Activated CD4-positive, alpha-beta T cell treated with anti-CD3 and anti-CD28 coated beads, Interleukin-2, amount 10 ng/mL, durations not matched to agents 7 days and 5 days (primary cell): ENCODE measurements at places on chromosomes 2 and 18. TPM values are rescaled to one million over a fixed set of nuclear protein-coding genes. Genes with fewer than 3 reads are reported as not detected.
A peak's percentile ranks its signal among the peaks of the same experiment; 100 is the strongest.

- no peak for DNase-seq
These were observed 74.4 kb downstream of the DDX18 start for GRCh38 chr2:117888897-117889296.

GRCh38 chr2:220394433-220394832 lies 767.0 kb downstream of the SLC4A3 start:
- DNase-seq, result no peak

GRCh38 chr2:120869036-120869729 lies 133.5 kb downstream of the GLI2 start:
- DNase-seq, result no peak

GRCh38 chr2:39595116-39595515 lies 70.6 kb upstream of the TMEM178A start:
- no peak for DNase-seq

DNA sequence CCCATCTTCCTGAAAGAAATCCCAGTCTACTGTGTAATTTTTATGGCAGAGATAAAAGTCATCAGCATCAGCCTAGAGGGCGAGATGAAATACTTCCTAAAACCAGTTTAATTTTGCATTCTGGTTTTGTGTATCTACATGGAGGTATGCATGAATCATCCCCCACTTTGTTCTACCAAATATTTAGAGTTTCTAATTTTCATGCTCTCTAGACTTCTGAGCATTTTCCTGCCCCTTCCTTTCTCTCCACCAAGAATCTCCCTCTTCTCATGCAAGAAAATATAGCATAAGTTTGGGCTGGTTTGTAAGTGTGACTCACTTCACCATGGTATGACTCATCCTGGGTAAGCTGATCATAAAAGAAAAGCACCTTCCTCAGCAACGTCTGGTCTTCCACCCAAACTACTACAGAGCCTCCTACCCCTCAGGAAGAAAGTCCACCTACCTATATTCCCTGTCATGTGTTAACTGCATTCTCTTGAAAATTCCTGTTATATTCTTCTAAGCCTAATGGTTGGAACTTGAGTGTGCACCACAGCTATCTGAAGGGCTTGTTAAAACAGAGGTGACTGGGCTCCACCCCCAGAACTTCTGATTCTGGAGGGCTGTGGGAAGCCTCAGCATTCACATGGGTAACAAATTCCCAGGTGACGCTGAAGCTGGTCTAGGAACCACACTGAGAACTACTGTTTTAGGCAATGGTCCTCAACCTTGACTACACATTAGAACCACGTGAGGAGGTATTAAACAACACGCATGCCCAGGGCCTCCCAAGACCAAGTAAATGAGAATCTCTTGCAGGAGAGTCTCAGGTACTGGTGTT lies 37.4 kb upstream of the RAPGEF4 start:
- DNase-seq, result peak; percentile 15

Gene TNFAIP6
- not detected for total RNA-seq

Gene ATP6V1B1
- not detected for total RNA-seq

GRCh38 chr18:69691008-69691760 lies 256.5 kb downstream of the CD226 start:
- DNase-seq, result no peak

DNA sequence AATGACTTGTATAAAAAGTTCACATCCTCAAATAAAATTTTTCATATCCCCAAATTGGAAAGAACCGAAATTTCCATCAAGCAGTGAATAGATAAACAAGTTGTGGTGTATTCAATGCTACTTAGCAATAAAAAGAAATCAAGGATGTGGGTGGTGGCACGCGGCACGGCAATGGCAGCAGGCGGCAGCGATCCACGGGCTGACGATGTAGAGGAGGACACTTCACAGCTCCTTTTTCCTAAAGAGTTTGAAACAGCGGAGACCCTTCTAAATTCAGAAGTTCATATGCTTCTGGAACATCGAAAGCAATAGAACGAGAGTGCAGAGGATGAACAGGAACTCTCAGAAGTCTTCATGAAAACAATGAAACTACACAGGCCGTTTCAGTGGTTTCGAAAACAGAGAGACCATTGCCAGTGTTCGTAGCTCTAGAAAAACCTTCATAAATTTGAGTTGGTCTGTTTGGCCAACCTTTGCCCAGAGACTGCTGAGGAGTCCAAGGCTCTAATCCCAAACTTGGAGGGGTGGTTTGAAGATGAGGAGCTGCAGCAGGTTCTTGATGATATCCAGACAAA lies 9.8 kb upstream of the IL36A start:
- peak; percentile 41 for DNase-seq

DNA sequence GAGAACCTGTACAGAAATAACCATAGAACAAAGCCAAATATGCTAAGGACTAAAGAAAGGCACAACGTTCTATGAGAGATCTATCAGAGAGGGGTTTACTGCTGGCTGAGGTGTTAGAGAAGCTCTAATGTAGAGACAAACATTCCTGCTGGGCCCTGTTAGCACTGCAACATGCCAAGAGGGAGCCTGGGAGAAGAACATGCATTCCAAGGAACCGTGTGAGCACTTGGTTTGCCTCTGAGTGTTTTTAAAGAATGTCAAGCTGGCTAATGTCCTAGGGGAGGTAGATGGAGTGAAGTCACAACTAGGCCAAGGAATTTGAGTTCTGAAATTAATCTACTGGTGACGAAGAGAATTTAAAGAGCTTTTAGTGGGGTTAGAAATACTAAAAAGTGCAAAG lies 384.3 kb upstream of the LYPD1 start:
- DNase-seq, result no peak

- no peak for DNase-seq
These were observed 149.8 kb downstream of the RTP5 start for GRCh38 chr2:242019344-242019743.

Gene CACNB4
- 0.12 TPM for total RNA-seq

DNA sequence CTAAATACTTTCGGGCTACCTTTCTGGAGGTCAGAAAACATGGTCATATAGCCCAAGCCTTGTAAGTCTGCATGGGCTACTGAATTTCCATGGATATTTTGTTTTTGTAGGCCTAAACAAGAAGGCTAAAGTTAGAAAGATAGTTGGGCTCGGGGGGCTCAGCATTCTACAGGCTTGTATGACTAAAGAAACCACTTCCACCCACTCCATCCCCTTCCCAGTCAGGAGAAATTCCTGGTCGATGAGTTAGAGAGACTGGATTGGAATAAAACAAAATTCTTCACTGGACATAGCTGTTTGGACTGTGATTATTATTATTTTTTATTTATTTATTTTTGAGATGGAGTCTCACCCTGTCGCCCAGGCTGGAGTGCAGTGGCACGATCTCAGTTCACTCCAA lies 539.4 kb upstream of the TNP1 start:
- no peak for DNase-seq

DNA sequence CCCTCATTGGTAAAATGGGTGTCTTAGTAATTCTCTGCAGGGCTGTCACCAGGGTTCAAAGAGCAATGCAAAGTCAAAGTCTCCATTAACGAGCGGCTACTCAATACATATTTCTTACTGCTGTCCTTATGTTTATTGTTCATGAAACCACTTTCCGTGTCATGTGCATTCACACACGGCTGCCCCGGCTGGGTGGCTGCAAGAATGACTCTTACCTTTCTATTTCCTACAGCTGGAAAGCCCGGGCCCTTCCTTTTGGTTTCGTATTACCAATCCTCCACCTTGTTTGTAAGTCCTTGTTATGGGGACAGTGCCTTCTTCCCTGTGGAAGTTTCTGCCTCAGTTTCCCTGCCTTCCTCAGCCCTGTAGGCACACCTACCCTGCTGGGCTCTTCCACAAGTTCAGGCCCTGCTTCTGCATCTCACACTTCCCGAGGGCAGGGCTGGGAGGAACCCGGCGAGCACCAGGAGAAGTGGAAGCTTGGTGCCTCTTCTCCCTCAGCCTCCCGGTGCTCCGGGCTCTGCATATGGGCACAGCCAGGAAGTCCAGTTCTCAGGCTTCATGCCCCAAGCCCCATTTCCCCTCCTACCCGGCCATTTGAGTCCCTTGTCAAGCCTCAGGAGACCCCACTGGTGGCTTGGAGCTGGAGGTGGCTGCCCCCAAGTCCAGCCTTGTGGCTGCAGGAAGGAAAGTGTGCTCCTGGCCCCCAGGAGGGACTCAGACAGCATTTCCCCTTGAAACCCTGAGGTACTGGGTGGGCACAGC lies 18.7 kb upstream of the ACKR3 start:
- DNase-seq, result no peak

Gene GREB1
- total RNA-seq, result 0.10 TPM

- DNase-seq, result peak; percentile 5
These were observed 10.1 kb downstream of the ITM2C start for GRCh38 chr2:230874876-230875275.

- DNase-seq, result no peak
These were observed 549.9 kb upstream of the LRATD1 start for GRCh38 chr2:14082640-14083039.

Gene DCAF17
- total RNA-seq, result 15.8 TPM

DNA sequence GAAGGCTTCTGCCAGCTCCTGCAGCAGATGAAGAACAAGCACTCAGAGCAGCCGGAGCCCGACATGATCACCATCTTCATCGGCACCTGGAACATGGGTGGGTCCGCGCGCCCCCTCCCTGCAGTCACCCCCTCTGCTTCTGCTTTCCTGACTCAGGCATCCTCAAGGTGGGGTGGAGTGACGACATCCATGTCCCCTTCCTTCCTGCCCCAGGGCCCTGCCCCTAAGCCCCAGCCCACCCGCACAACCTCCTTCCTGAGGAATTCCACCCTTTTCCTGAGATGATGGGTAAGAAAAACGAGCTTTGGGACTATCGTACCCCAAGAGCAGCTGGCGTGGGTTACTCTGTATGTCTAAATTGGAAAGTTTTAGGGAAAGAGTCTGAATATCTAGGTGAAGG lies 89.7 kb upstream of the ATG16L1 start:
- no peak for DNase-seq

Gene PARD6G
- 0.15 TPM for total RNA-seq

GRCh38 chr2:30074023-30074422 lies 72.8 kb upstream of the YPEL5 start:
- DNase-seq, result no peak

- peak; percentile 40 for DNase-seq
These were observed 3.9 kb upstream of the ID2 start for GRCh38 chr2:8677646-8678592.

DNA sequence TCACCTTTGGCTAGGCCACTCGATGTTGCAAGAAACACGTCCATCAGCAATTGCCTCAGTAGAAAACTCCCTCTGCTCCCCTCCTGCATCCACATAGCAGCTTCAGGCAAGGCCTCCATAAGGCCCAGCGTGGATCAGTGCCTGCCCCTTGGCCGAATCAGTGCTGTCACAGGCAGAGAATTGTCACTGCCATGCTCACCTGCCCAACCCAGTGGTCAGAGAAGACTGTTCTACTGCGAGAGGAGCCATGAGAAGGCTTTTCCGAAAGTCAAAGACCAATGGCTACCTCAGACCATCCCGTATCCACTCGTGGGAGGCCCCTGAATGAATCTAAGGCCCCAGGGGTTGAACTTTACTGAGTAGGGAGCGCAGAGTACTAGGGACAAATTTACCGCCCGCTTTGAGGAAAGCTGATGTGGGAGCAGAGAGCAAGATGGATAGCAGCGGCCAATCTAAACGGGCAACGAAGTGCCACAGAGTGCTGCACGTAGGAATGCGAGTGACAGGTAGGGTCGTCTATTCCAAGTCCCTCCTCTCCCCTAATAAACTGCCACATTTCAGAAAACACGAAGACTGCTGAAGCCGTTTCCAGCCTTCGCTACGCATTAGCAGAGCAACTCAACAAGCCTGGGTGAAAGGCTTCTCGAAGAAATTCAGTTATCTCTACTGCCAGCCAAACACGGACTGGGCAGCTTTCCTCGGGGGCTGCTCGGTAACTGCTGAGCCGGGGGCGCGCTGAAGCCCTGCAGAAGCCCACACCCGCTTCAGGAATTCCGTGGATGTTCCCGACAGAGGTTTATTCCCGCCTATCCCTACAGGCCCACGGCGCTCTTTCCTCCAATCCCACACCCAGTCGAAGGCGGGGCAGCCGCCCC lies 968 bp upstream of the RALBP1 start:
- DNase-seq, result peak; percentile 11

- DNase-seq, result no peak
These were observed 124.1 kb upstream of the NOSTRIN start for GRCh38 chr2:168678153-168678853.

Gene CELF4
- total RNA-seq, result not detected

GRCh38 chr2:231241755-231242507 lies 43.5 kb downstream of the ARMC9 start:
- DNase-seq, result no peak
